ENCODE measurements at places on chromosomes 7 and 10.

GRCh38 chr7:11035661-11036060 is 62.0 kb downstream of the PHF14 start:
- H3K36me3 ChIP-seq, result peaks cover 12% of the 10 kb centered on the region
- DNase-seq, result no peak
- H3K27me3 ChIP-seq, result no peaks in the 10 kb centered on the region
- no peak overlapping the region for H3K27ac ChIP-seq
- no peak overlapping the region for H3K4me3 ChIP-seq

GRCh38 chr7:5557920-5558401 is 134.3 kb upstream of the TNRC18 start:
- H3K36me3 ChIP-seq, result no peaks in the 10 kb centered on the region
- H3K4me3 ChIP-seq, result peak overlapping the region; percentile 56
- no peaks in the 10 kb centered on the region for H3K27me3 ChIP-seq
- H3K27ac ChIP-seq, result peak overlapping the region; percentile 98

DNA sequence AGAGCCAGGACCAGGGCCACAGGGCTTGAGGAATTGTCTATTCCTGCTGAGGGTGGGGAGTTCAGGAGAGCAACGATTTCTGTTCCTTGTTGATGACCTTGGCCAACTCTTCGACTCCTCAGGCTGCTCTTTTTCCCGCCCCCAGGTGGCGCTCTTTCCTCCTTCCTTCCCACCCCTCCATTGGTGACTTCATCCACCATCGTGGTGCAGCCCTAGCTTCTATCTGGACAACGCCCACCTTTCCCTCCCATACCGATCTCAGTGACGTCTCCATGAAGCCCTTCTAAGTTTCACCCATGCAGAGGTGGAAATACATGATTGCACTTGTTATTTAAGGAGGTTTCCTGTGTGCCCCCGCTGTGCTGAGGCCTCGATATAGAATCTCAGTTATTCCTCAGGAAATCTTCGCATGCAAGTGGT is 22.1 kb upstream of the CARD11 start:
- H3K36me3 ChIP-seq, result no peaks in the 10 kb centered on the region
- H3K27me3 ChIP-seq, result no peaks in the 10 kb centered on the region
- H3K4me1 ChIP-seq, result no peaks in the 10 kb centered on the region

- H3K36me3 ChIP-seq, result no peaks in the 10 kb centered on the region
- H3K27me3 ChIP-seq, result no peaks in the 10 kb centered on the region
- no peak overlapping the region for H3K4me3 ChIP-seq
These were observed 74.0 kb upstream of the TRIL start for GRCh38 chr7:29032146-29032545.

DNA sequence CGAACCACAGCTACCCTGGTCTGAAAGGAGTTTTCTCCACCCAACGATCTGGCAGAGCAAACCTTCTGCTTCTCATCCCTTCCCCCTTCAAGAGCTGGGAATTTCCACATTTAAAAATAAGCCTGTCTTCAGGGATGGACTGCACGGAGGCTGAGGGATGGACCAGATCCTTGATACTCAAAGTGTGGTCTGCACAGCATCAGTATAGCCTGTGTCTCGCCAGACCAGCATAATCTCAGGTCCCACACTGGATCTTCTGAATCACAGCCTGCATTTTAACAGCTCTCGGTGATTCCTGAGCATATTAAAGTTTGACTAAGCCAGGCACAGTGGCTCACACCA is 7.1 kb downstream of the KCNMA1 start:
- H3K27ac ChIP-seq, result peak overlapping the region; percentile 86
- H3K36me3 ChIP-seq, result no peaks in the 10 kb centered on the region
- H3K27me3 ChIP-seq, result no peaks in the 10 kb centered on the region
- H3K4me3 ChIP-seq, result no peak overlapping the region

DNA sequence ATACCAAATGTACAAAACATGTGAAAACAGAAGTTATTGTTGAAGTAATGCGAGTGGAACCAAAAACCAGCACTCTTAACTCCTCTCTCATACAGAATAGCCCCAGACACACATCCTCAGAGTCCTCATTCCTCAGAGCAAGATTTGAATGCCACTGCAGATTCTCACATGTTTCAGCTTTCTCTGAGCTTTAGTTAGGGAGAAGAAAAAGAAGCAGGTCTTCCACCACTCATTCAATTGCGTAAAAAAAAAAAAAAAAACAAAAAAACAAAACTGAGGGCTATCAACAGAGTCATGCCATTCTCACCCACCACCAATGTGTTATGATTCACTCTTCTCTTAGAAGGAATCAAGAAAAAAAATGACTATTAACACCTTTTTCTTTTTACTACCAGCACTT is 287.7 kb downstream of the IPMK start:
- H3K36me3 ChIP-seq, result no peaks in the 10 kb centered on the region
- no peaks in the 10 kb centered on the region for H3K27me3 ChIP-seq
- no peak overlapping the region for H3K4me3 ChIP-seq
- H3K27ac ChIP-seq, result no peak overlapping the region

- no peak overlapping the region for H3K4me3 ChIP-seq
- DNase-seq, result no peak
- H3K27me3 ChIP-seq, result no peaks in the 10 kb centered on the region
- H3K36me3 ChIP-seq, result peaks cover 77% of the 10 kb centered on the region
These were observed 9.6 kb downstream of the GNB2 start for GRCh38 chr7:100682991-100683658.

DNA sequence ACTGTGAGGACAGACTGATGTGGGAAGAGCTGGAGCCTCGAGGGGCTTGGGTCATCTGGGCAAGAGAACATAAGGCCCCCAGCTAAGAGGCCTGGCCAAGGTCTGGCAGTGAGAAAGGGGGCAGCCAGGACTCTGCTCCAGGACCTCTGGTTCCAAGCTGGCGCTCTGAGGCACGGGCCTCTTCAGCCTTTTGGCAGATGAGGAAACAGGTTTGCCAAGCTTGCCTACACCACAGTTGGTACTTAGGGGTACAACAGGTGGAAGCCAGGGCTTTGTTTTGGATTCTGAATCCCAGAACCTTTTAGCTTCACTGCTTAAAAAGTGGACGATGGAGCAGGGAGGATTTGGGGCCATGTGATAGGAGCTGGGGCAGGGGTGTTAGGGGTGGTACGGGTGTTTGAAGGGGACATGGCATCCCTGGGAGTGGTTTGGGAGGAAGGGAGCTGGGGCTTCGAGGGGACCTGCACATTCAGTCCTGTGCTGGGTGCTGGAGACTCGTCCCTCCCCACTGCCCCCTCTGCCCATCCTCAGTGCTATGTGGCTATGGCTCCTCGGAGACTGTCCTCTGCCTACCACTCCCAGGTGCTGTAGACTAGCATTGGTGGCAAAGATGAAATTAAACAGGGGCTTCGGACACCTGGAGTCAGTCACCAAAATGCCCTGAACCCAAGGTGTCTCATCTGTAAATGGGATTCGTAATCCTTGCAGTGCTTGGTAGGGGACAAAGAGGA is 30.3 kb downstream of the ZNF775 start:
- H3K4me1 ChIP-seq, result peaks cover 2% of the 10 kb centered on the region
- no peak for DNase-seq
- no peaks in the 10 kb centered on the region for H3K36me3 ChIP-seq
- H3K4me3 ChIP-seq, result no peak overlapping the region
- no peak overlapping the region for H3K27ac ChIP-seq

DNA sequence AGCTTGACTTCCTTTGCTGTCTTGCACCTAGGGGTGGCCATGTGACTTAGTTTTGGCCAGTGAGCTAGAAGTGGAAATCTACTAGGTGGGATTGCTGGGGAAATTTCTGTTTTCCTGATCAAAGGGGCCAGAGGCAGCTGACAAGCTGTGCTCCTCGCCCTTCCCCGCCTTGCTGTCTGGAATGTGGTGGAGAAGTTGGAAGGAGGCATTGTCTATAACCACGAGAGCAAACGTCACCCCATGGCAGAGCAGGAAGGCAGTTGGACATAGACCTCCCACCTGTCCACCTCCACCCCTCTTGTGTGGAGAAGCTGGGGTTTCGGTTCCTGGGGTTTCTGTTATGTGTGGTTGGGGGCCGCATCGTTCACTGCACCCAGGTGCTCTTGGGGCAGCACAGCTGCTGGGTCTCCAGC is 7.3 kb downstream of the SFRP5 start:
- H3K27me3 ChIP-seq, result no peaks in the 10 kb centered on the region
- H3K4me1 ChIP-seq, result no peaks in the 10 kb centered on the region
- H3K36me3 ChIP-seq, result peaks cover 23% of the 10 kb centered on the region

DNA sequence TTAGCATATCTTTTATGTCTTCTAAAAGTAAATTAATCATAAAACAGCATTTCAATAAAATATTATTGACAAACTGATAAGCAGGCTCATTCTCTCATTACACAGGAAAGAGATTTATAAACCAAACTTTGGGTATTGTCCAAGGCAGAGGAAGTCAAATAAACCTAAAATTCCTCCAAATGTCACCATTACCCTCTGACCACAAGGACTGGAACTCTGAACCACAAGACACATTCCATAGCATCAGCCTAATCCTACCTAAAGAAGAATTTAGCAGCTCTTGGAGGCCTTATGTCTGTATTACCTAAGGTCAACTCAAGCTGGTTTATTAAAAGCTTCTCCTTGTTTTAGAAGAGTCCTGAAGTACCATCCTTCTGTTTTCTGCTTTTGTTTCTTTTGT is 82.4 kb upstream of the SLC13A1 start:
- H3K27me3 ChIP-seq, result no peaks in the 10 kb centered on the region
- no peak overlapping the region for H3K27ac ChIP-seq
- no peak for DNase-seq

DNA sequence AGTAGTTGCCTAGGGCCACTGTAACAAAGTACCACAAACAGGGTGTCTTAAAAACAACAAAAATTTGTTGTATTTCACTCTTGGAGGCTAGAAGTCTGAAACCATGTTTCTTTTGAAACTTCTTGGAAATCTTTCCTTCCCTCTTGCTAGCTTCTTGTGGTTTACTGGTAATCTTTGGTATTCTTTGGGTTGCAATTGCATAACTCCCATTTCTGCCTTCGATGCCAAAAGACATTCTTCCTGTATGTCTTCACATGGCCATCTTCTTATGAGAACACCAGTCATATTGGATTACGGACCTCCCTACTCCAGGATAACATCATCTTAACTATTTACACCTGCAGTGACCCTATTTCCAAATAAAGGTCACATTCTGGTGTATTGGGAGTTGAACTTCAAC is 357.4 kb downstream of the PPP1R3A start:
- no peaks in the 10 kb centered on the region for H3K4me1 ChIP-seq
- no peak overlapping the region for H3K4me3 ChIP-seq
- DNase-seq, result no peak
- H3K36me3 ChIP-seq, result no peaks in the 10 kb centered on the region
- H3K27me3 ChIP-seq, result no peaks in the 10 kb centered on the region

- H3K4me1 ChIP-seq, result no peaks in the 10 kb centered on the region
- no peaks in the 10 kb centered on the region for H3K27me3 ChIP-seq
- no peaks in the 10 kb centered on the region for H3K36me3 ChIP-seq
- no peak for DNase-seq
- no peak overlapping the region for H3K4me3 ChIP-seq
These were observed 72.5 kb downstream of the GOLGA7B start for GRCh38 chr10:97922022-97922758.

- H3K4me3 ChIP-seq, result no peak overlapping the region
- H3K4me1 ChIP-seq, result no peaks in the 10 kb centered on the region
- no peaks in the 10 kb centered on the region for H3K36me3 ChIP-seq
- H3K27ac ChIP-seq, result no peak overlapping the region
- DNase-seq, result no peak
These were observed 1183.4 kb upstream of the AUTS2 start for GRCh38 chr7:68414631-68415425.

DNA sequence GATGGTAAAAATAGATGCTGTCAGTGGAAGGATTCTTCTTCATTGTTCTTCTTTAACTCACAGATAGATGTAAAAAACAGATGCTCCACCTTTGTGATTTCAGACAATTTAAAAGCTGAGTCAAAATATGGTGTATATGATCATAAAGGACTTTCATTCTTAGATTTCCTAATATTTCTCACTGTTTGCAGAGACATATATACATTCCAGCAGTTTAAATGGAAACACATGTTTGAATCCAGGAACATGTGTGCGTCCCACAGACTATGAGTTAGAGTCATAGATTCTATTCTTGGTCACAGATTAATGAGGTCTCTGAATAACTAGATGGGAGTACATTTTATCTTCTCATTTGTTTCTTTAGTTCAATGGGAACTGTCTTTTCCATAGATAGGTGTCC is 109.6 kb downstream of the BICC1 start:
- no peaks in the 10 kb centered on the region for H3K36me3 ChIP-seq
- no peaks in the 10 kb centered on the region for H3K27me3 ChIP-seq
- H3K27ac ChIP-seq, result peak overlapping the region; percentile 17
- no peak overlapping the region for H3K4me3 ChIP-seq
- DNase-seq, result no peak
- H3K4me1 ChIP-seq, result no peaks in the 10 kb centered on the region

- H3K27ac ChIP-seq, result no peak overlapping the region
- H3K36me3 ChIP-seq, result no peaks in the 10 kb centered on the region
- DNase-seq, result peak; percentile 46
- no peaks in the 10 kb centered on the region for H3K27me3 ChIP-seq
- H3K4me1 ChIP-seq, result no peaks in the 10 kb centered on the region
- no peak overlapping the region for H3K4me3 ChIP-seq
These were observed 7.9 kb downstream of the ANTXRL start for GRCh38 chr10:46294641-46295220.

- H3K27me3 ChIP-seq, result no peaks in the 10 kb centered on the region
- H3K36me3 ChIP-seq, result no peaks in the 10 kb centered on the region
- H3K27ac ChIP-seq, result peak overlapping the region; percentile 97
- DNase-seq, result no peak
- H3K4me1 ChIP-seq, result peaks cover 31% of the 10 kb centered on the region
- peak overlapping the region; percentile 81 for H3K4me3 ChIP-seq
These were observed 1.6 kb downstream of the GLUD1 start for GRCh38 chr10:87092861-87093631.

DNA sequence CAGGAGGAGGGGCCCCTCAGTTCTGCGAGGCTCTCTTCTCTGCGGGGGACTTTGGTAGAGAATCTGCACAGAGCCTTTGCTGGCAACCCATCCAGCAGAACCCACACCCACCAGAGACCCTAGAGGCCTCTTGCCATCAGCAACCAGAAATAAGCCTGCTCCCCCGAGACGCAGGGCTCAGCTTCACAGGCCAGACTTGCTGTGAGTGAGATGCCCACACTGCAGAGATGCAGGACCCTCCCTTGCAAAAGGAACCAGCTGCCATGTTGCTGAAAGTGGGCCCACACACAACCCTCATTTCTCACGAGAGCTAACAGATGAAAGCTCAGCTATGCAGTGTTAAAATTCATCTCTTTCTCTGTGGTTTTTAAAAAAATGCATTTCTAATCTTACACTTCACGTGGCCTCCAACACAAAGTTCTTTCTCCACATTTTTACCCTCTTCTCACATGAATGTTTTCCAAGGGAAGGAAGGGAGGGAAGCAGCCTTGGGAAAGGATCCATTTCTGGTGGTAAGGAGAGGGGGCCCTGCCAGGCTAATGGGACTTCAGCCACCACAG is 171.6 kb downstream of the CCDC3 start:
- H3K4me1 ChIP-seq, result no peaks in the 10 kb centered on the region
- no peaks in the 10 kb centered on the region for H3K36me3 ChIP-seq
- no peak overlapping the region for H3K4me3 ChIP-seq
- no peak overlapping the region for H3K27ac ChIP-seq
- no peak for DNase-seq

DNA sequence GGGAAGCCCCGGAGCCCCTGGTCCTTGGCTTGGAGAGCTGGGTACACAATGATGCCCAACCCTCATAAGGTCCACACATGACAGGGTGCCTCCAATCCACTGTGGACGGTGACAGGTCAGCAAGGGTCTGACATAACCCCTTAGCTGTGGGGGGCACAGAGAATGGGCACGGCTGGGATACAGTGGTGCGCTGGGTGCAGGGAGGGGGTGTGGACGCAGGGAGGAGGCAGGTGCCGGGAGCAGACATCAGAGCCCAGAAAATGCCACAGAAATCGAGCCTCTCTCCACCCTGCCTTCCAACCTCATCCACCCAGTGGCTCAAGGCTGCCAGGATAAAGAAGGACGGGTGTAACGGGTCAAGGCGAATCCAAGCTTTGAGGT is 177.8 kb upstream of the RHEB start:
- no peak overlapping the region for H3K27ac ChIP-seq
- no peak overlapping the region for H3K4me3 ChIP-seq
- no peak for DNase-seq
- H3K36me3 ChIP-seq, result no peaks in the 10 kb centered on the region
- peaks cover 2% of the 10 kb centered on the region for H3K4me1 ChIP-seq
- no peaks in the 10 kb centered on the region for H3K27me3 ChIP-seq
